Bronchial epithelial cell (primary cell): ENCODE measurements at places on chromosomes 7 and 10.
A peak's percentile ranks its signal among the peaks of the same experiment; 100 is the strongest.

DNA sequence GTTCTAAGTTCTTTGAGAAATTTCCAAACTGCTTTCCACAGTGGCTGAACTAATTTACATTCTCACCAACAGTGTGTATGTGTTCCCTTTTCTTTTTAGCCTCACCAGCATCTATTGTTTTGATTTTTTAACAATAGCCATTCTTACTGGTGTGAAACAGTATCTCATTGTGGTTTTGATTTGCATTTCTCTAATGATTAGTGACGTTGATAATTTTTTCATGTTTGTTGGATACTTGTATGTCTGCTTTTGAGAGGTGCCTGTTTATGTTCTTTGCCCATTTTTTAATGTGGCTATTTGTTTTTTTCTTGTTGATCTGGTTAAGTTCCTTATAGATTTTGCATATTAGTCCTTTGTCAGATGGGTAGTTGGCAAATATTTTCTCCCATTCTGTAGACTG, 191.4 kb downstream of the AGMO start:
- no peak for DNase-seq

GRCh38 chr7:117269417-117269816, 53.4 kb downstream of the WNT2 start:
- DNase-seq: peak; percentile 99

GRCh38 chr10:102287991-102288390, 42.7 kb downstream of the GBF1 start:
- no peak for DNase-seq

- no peak for DNase-seq
These were observed 25.6 kb upstream of the GRID1 start for GRCh38 chr10:86391986-86392722.

GRCh38 chr7:5421714-5422395, 1.8 kb downstream of the TNRC18 start:
- no peak for DNase-seq

DNA sequence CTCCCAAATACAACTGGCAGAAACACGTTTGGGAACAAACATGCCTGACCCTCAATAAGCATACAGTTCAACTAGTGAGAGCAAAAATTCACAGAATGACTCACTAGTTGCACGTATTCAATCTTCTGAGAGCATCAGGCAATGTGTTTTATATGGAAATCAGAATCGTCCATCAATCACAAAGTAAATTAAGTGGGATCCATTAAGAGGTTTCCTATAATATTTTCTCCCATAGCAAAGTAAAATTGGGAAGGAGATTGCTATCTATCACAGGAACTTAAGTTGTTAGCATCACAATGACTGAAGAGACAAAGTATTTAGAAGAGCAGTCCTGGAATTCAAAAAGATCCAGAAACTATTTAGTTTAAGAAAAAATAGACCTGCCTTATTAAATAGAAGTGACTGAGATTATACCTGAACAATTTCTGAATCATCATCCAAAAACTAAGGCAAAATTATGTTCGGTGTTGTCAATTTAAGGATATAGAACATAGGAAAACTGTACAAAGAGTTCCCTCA, 28.3 kb downstream of the INHBA start:
- DNase-seq: no peak

GRCh38 chr10:88076027-88076880, 212.8 kb downstream of the PTEN start:
- DNase-seq: no peak

DNA sequence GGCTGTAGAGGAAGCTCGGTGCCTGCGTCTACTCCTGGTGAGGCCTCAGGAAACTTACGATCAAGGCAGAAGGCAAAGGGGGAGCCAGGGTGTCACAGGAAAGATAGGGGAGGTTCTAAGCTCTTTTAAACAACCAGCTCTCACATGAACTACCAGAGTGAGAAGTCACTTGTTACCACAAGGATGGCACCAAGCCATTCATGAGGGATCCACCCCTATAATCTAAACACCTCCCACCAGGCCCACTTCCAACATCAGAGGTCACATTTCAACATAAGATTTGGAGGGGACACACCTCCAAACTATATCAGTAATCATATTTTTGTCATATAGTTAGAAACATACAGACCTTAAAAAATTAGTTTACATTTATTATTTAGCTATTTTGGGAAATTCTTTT, 9.4 kb downstream of the NOC3L start:
- no peak for DNase-seq

DNA sequence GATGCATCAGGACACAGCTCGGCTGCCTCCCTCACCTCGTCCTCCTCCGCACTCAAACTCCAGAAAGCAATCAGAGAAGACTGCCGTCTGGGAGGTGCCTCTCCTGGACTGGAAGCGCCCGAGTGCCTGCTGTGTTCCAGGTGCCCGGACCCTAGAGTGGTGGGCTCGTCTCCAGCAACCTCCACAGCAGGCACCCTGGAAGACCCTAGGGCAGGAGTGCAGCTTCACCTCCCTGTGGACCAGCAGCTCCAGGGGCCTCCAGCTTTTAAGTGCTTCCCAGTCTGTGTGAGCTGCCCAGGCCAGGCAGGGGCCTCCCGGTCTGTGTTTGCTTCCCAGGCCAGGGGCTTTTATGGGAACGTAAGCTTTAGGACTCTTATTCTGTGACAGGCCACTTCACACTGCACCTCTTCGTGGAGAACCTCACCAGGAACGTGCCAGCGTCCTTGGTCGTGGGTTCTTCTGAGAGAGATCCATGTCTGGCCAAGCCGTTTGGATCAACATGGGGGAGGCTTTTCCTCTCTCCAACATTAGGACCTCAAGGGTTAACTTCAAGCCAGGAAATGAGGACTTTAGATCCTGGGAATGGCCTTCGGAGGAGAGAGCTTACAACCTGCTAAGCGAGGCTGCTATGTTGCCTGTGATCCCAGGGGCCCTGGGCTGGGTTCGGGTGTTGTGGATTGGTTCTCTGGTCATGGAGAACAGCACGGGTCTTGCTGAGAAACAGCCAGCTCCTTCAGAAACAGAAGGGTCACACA, 5.9 kb upstream of the PWWP2B start:
- DNase-seq: no peak

DNA sequence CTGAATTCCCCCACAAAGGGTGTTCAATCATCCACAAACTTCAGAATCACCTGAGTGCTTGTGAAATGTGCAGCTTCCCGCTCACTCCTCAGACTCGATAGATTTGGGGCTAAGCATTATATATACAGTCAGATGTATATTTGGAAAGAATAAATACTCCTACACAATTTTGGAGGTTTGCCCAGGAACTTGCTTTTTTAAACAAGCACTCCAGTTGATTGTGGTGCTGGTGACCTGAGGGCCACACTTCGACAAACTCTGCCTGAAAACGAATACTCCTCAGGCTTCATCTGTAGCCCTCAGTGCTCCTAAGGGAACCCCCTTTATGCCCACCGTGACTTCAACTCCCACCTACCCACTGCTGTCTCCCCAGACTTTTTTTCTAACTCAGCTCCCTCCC, 211.6 kb downstream of the INHBA start:
- peak; percentile 11 for DNase-seq

- no peak for DNase-seq
These were observed 28.1 kb downstream of the DNMBP start for GRCh38 chr10:99981581-99982199.

- DNase-seq: no peak
These were observed 37.8 kb upstream of the PITRM1 start for GRCh38 chr10:3210251-3210877.

DNA sequence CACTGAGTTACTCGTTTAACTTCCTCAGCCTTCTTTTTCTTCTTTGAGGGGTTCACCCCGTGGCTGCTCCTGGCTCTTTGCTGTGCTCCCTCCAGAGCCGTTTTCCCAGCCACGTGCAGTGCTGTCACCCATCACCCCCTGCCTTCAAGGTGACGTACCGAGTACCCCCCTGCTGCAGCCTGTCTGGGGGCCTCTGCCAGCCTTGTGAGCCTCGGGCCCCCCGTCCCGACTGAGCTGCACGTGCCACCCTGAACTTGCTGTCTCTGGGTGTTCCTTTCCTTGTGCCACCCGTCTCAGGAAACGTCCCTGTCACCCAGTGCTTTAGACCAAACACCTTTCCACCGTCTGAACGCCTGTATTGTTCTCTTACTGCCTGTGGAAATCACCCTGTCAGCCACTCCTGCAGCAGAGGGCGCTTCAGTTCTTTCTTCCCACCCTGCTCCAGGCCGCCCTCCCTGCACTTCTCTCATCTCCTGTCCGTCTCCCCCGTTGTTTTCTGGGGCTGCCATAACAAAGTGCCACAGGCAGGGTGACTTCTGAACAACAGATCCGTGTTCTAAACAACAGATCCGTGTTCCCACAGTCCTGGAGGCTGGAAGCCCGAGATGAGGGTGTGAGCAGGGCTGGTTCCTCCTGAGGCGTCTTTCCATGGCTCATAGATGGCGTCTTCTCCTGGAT, 44.6 kb downstream of the WDR37 start:
- DNase-seq: no peak

GRCh38 chr10:104735757-104736391, 94.8 kb downstream of the SORCS3 start:
- DNase-seq: no peak

DNA sequence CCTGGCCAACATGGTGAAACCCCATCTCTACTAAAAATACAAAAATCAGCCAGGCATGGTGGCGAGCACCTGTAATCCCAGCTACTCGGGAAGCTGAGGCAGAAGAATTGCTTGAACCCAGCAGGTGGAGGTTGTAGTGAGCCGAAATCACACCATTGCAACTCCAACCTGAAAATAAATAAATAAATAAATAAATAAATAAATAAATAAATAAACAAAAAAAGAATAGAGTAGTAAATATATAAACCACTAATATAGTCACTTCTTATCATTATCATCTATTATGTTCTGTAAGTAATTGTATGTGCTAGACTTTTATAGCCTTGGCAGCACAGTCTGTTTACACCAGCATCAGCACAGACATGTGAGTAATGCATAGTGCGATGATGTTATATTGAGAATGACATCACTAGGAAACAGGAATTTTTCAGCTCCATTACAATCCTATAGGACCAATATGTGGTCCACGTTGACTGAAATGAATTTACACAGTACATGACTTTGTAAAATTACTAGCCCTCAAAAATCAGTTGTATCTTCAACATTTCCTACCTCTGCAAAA, 385.4 kb upstream of the ANKRD30A start:
- DNase-seq: peak; percentile 52

- no peak for DNase-seq
These were observed 4.3 kb upstream of the IL6 start for GRCh38 chr7:22722536-22723180.

DNA sequence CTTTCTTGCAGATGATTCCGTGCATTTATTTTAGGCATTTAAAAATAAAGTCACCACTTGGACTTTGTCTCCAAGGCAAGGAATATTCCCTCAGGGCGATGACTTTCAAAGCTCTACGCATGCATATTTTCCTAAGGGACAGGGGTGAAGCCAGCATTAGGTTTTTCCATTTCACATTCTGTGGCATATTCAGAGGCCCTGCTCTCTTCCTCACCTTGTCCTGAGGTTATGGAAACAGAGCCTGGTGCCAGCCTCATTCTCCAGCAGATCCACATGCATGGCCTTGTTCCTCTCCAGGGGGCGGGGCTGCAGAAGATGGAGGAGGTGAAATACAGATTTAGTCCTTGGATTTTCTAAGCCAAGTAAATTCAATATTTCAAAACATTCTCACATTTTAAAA, 11.6 kb upstream of the LYZL1 start:
- no peak for DNase-seq

DNA sequence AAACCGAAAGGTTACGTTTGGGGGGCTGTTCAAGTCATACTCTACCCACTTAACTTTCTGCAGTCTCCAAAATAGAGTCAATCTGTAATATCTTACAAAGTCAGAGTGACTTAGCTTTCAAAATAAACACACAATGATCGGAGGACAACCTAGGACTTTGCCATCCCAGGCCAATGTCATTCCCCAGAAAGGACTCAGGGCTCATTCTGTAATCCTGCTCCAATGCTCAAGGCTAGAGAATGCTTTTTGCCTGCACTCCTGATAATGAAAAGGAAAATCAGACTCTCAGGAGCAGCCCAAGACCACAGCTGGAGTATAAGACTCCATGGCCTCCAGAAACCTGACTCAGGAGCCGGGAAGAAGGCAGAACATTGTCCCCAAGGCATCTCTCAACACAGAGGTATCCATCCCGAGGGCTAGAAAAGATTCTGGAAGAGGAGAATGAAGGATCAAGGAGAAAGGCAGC, 28.5 kb upstream of the ASCC1 start:
- no peak for DNase-seq

DNA sequence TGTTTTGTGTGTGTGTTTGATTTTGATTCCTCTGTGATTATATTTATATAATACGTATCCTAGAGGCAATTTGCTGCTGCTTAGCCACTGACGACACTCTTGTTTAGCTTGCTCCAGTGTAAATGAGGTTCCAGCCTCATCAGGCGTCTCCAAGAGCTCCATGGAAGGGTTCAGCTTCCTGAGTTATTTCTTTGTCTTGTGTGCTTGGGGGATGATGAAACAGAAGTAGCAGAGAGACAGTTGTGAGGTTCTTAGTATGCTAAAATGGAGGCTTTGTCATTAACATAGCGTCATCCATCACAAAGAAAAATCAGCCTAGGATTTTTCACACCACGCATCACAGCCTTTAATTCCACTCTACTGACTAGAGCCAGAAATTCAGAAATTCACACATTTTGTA, 85.1 kb downstream of the KLF6 start:
- DNase-seq: no peak

- DNase-seq: no peak
These were observed 245.0 kb downstream of the MGMT start for GRCh38 chr10:129712000-129712399.

DNA sequence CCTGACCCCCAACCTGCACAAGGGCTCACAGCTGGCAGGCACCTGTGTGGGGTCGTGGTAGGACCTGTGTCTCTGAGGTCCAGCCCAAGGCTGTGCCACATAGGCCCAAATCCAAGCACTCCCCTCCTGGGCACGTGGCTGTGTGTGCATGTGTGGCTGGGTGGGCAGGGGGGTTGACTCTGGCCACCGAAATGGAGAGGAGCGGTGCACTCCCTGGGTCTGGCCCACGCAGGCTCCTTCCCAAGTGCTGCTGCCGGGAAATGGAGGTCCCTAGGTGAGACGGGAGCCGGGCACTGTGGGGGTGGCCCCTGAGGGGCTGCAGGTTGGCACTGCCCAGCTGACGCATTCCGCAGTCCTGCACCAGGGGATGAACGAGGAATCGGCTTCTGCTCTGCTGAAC, 528.1 kb downstream of the DNAJB6 start:
- DNase-seq: no peak

- DNase-seq: no peak
These were observed 6.4 kb upstream of the GOLGA7B start for GRCh38 chr10:97843281-97843671.

- peak; percentile 45 for DNase-seq
These were observed 371.9 kb downstream of the BMPER start for GRCh38 chr7:34277016-34277802.

- DNase-seq: peak; percentile 97
These were observed 98.1 kb downstream of the MYOF start for GRCh38 chr10:93384006-93384405.

GRCh38 chr7:108293149-108293612, 163.0 kb upstream of the LAMB4 start:
- no peak for DNase-seq
